ENCODE measurements at places on chromosomes 3 and 15.

DNA sequence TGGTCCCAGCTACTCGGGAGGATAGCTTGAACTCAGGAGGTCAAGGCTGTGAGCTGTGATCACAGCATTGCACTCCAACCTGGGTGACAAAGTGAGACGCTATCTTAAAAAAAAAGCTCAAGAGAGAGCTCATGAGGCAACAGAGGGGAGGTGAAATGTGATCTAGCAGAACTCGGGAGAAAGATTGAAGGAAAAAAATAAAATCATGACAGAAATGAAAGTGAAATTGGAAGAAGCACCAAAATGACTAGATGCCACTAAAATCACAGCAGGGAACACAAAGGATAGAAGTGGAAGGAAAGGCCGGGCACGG is 109.4 kb upstream of the BNIP2 start:
- DNase-seq, result no peak

DNA sequence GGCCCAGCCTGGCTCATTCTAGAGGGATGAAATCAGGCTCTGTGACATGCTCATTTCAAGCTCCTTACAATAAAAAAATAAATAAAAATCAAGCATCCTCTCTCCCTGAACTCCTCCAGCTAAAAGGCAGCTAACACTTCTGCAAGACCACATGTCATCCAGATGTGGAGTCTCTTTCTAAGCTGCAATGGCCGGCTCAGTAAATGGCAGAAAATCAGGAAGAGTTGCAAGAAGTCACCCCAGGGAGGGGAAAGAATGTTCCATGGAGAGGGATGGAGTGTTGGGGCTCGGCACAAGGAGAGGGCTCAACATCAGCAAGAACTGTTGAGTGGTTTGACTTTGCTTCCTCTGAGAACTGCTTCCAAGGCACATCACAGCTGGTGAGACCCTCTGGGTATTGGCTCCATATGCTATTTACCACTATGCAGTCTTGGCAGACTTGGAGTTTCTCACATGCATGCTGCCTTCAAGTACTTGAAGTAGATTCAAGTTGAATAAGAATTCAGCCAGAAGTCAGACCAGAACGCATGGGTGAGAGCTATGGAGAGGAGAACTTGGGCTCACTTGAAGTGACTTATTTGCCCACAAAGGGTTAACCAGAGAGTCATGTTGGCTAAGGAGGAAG is 689.0 kb downstream of the NTRK3 start:
- DNase-seq, result no peak

GRCh38 chr3:127990051-127990450 is 62.2 kb upstream of the SEC61A1 start:
- no peak for DNase-seq

GRCh38 chr15:99735868-99736267 is 2.6 kb upstream of the LYSMD4 start:
- DNase-seq, result no peak

GRCh38 chr3:123292321-123293310 is 90.9 kb downstream of the SEC22A start:
- no peak for DNase-seq

- no peak for DNase-seq
Measured at GRCh38 chr15:75517233-75517632, 61.9 kb downstream of the PTPN9 start.

DNA sequence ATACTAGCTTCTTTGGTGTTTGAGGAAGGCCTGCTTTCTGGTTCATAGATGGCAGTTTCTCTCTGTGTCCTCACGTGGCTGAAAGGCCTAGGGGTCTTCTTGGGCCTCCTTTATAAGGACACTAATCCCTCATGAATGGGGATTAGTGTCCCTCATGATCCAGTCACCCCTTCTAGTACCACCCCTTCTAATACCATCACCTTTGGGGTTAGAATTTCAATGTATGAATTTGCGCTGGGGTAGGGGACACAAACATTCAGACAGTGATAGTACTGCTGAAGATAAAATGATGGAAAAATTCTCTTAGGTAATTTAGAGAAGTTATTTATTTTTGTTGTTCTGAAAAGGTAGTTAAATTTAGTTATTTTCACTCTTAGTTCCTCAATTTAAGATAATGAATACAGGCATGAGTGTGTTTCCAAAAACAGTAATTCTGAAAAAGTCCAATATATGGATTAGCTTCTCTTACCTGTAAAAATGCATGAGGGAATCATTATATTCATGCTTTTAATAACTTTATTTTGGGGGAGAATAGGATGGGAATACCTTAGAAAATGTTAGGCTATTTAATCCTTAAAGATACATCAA is 103.6 kb downstream of the FNDC3B start:
- DNase-seq, result no peak

GRCh38 chr3:33057320-33058298 is 39.3 kb downstream of the GLB1 start:
- no peak for DNase-seq

DNA sequence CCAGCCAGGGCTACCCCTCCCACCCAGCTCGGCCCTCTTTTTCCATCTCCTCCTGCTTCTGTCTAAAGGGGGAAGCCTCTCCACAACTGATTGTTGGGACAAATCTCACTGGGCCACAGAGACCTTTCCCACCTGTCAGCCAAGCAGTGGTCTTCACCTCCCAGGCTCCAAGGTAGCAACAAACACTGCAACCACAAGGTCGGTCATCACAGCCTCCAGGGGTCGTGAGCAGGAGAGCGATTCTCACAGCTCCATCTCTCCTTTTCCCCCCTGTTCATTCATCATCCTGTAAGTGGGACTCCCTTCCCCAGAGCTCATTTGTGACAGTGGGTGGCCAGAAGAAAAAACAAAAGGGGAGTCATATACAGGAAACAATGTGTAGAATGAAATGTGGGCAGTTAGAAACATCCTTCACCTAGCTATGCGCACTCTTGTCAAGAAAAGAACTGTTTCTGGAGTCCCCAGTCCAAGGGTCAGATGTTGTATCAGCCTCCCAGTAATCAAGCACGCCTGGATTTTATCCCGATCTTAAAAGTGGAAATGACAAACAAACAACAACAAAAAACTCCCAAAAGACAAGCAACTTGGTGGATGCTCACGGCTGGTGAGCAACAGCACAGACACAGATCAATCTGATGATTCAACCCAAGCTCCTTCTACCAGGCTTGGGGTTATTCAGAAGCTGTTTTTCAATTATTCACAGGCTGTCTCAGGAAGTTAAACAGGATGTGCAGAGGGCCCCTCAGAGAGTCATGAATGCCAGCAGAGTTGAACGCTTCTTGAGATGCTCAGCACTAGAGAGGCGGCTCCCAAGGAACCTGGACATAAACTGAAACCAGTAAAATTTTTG is 22.4 kb downstream of the LYZL4 start:
- DNase-seq, result no peak
